Stimulated activated effector memory CD8-positive, alpha-beta T cell treated with anti-CD3 and anti-CD28 coated beads, Interleukin-12 subunit alpha, Interleukin-12 subunit beta, amount 100 ng/mL, for 72 hours (primary cell): ENCODE measurements at places on chromosomes 1 and 21.

DNA sequence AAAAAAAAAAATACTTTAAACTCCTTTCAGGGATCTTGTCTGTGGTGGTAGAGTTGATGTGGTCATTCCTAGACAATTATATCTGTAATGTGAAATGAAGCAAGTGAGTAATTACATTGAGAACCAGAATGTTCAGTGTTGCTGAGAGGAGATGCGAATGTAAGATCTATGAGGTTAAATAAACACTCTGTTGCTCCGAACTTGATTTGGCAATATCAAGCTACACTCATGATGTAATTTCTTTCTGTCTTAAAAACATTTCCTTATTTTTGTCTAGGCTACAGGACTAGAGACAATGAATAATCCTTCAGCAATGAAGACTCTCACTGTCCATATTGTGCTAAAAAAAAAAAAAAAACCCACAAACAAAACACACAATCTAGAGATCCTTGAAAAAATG is 63.1 kb upstream of the IGSF5 start:
- no peak for DNase-seq

DNA sequence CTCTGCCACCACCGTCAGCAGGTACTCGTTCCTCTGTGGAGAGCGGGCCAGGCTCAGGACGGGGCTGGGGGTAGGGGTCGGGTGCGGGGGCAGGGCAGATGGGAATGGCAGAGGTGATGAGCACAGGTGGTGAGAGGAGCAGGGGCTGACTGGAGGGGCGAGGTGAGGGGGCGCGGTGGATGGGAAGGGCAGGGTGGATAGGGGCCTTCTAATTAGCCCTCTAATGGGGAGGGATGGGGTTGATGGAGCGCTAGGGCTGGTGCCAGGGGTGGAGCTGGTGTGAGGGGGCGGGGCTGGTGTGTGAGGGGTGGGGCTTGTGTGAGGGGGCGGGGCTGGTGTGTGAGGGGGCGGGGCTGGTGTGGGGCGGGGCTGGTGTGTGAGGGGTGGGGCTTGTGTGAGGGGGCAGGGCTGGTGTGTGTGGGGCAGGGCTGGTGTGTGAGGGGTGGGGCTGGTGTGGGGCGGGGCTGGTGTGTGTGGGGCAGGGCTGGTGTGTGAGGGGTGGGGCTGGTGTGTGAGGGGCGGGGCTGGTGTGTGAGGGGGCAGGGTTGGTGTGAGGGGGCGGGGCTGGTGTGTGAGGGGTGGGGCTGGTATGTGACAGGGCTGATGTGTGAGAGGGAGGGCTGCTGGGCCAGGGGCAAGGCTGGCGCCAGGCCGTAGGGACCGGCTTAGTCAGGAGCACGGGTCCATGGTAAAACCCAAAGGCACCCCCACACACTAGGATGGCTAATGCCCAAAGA is 5.9 kb downstream of the KRTAP10-1 start:
- DNase-seq = no peak

DNA sequence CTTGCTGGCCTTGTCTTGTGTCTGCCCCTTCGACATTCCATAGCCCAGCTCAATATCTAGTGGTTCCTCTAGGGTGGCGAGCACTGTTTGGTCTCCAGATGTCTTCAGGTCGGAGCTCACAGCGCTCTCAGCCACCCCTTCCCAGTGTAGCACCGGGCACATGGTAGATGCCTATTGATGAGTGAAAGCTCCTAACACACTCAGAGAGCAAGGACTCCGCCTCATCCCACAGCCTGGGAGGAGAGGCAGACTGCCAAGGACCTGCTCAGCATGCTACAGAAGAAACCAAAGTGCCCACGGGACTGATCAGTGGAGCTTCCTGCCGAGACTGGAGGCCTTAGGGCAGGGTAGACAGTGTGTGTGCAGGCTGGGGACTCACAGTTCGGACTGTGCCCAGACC is 10.9 kb downstream of the PCSK9 start:
- no peak for DNase-seq

DNA sequence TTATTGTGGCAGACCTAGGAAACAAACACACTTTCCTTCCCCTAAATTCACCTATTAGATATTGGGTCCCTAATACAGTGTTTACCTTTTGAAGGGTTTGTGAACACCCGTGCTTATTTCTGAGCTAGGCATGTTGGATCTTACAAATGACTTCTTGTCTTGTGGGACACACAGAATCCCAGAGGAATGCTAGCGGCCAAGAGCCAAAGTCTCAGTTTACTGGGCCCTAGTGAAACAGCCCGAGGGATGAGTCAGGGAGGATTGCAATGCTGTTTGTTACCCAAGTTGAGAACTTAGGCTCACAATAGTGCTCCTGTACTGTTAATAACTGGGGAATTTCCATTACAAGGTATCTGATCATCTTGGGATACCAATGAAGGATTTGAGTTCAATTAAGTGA is 100.1 kb upstream of the AKT3 start:
- DNase-seq = no peak

DNA sequence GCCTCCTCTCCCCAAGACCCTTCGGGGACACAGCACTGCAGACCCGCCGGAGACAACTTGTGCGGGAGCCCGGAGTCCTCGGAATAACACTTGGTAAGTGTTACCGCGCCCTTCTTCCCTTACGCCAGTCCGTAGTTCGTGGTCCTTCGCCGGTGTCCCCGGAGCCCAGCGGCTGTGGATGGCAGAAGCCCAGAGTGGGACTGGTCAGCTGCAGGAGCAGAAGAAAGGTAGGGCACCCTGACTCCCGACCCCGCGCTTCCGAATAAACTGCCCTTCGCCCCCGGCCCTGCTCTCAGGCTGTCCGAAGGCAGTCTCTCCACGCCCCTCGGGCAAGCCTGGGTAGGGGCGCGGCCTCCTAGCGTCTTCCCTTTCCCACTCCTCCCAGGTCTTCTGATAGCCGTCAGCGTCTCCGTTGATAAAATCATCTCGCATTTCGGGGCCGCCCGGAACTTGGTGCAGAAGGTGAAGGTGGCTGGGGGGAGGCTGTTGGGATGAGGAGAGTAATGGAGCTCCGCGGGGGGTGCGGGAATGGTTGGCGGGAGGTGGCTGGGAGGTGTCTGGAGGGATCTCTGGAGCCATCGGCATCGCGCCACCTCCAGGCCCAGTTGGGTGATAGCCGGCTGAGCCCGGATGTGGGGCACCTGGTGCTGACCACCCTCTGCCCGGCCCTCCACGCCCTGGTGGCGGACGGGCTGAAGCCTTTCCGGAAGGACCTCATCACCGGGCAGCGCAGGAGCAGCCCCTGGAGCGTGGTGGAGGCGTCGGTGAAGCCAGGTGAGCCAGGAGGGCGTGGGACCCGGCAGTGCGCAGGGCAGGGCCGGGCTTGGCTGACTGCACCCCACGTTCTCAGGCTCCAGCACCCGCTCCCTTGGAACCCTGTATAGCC is 4.3 kb downstream of the RUSC1 start:
- DNase-seq = no peak

DNA sequence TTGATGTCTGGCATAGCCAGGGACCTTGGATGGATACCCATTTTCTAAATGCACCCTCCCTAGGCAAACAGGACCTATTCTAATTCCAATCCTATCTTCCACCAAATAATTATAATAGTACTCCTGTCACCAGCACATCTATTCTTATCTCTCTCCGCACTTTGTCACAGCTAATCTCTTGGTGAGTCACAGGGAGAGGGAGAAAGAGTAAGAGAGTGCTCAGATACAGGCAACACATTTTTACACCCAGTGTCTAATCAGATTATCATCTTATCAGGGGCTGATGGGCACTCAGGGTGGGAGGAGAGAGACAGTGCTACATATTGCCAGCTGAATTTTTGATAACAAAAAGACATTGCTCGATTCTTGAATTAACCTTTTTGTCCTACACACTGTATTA is 275.0 kb upstream of the BEND5 start:
- no peak for DNase-seq

GRCh38 chr1:65209005-65209885 is 61.2 kb downstream of the AK4 start:
- DNase-seq = no peak

- no peak for DNase-seq
Observed at GRCh38 chr21:40471103-40471502, 375.9 kb downstream of the DSCAM start.

DNA sequence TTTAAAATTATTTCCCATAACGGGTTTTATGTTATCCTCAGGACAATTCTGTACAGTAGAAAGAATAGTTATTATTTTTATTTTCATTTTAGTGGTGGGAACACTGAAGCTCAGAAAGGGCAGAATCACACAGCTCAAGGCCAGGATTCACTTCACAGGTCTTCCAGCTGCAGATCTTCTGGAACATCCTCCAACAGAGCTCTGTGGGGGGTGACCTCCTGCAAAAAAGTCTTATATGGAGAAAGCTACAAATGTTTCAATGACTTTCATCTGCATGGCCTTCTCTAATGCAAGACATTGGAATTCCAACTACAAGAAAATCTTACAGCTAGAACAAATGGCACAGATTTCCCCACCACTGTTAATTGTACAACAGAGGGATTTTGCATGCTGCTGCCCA is 64.2 kb downstream of the SEC16B start:
- no peak for DNase-seq

GRCh38 chr1:43058545-43059360 is 100.1 kb upstream of the SLC2A1 start:
- peak; percentile 27 for DNase-seq

GRCh38 chr1:63329621-63330330 is 7.4 kb downstream of the FOXD3 start:
- no peak for DNase-seq

- DNase-seq = no peak
Observed at GRCh38 chr1:91769742-91770141, 116.2 kb downstream of the TGFBR3 start.

DNA sequence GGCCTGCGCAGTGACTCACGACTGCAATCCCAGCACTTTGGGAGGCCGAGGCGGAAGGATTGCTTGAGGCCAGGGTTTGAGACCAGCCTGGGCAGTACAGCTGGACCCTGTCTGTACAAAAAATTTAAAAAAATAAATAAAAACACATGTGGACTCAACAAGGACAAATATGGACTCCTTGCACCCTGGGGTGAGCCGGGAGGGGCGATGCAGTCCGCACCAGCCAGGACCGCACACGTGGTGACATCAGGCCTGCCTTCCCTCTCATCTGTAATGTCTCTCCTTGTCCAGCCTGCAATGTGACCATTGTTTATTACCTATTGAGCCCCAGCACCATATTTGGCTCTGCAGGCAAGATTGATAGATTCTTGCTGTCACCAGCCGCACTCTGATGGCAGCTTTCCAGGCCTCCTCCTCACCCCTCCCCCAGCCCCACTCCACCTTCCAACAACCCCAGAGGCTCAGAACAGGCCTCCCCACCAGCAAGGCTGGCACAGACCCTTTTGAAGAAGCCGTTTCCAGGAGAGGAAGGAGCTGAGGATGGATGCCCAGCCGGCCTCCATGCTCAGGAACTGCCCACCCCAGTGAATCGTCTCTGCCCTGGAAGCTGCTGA is 55.2 kb downstream of the IRF2BP2 start:
- no peak for DNase-seq

- DNase-seq = no peak
Observed at GRCh38 chr1:20164694-20165202, 21.1 kb upstream of the UBXN10 start.

- no peak for DNase-seq
Observed at GRCh38 chr21:42027085-42027821, 17.1 kb upstream of the ZBTB21 start.

DNA sequence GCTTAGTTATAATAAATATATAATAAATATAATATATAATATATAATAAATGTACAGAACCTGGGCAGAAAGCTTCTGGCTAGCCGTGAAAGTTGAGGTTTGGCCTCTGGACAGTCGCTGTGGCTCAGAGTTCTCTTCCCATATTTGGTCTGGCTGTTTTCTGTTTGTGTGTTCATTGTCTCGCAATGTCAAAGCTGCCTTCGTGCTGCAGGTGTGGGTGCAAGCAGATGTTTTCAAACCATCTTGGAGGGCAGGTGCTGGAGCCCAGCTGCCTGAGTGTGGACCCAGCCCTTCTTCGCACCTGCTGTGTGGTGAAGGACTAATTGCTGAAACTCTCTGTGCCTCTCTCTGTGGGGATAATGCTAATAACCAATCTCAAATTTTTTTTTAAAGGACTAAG is 3.6 kb upstream of the CSTB start:
- no peak for DNase-seq

- no peak for DNase-seq
Observed at GRCh38 chr1:3249631-3250501, 180.9 kb downstream of the PRDM16 start.

GRCh38 chr1:248871837-248872401 is 13.0 kb upstream of the ZNF692 start:
- DNase-seq = no peak

DNA sequence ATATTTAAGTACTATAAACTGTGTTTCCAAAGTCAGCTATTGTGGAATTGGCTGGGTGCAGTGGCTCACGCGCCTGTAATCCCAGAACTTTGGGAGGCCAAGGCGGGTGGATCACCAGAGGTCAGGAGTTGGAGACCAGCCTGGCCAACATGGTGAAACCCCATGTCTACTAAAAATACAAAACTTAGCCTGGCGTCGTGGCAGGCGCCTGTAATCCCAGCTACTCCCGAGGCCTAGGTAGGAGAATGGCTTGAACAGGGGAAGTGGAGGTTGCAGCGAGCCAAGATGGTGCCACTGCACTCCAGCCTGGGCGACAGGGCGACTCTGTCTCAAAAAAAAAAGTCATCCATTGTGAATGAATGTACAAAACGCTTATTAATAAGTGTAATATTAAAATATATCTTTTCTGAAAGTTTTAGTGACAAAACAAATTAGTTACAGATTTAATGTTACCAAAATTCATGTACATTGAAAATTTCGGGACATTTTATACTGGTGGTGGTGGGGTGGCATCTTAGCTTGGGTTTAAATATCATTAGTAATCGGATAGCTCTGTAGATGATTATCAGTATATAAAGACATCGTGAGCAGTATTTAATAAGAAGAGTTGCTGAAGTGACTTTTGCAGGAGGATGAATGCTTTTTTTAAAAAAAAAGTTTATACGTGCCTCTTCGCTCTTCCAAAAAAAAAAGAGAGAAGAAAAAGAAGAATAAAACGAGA is 503 bp upstream of the SRSF11 start:
- DNase-seq = no peak

DNA sequence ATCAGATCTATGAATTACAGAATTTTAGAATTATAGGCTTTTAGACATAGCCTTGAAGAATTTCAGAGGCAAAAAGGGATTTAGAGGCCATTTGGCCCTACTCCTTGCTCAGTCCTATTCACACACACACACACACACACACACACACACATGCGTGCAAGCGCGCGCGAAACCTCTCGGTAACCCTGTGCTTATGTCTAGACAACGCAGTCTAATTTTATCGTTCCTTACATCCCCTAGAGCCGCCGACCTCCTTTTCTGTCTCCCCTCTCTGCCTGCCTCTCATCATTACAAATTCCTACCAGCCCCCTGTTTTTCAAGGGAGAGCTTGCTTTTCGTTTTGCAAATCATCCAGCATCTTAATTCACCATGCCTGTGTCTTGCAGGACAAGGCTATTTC is 252.1 kb downstream of the FOXD2 start:
- DNase-seq = no peak
